ENCODE measurements at places on chromosomes 12 and 14.

DNA sequence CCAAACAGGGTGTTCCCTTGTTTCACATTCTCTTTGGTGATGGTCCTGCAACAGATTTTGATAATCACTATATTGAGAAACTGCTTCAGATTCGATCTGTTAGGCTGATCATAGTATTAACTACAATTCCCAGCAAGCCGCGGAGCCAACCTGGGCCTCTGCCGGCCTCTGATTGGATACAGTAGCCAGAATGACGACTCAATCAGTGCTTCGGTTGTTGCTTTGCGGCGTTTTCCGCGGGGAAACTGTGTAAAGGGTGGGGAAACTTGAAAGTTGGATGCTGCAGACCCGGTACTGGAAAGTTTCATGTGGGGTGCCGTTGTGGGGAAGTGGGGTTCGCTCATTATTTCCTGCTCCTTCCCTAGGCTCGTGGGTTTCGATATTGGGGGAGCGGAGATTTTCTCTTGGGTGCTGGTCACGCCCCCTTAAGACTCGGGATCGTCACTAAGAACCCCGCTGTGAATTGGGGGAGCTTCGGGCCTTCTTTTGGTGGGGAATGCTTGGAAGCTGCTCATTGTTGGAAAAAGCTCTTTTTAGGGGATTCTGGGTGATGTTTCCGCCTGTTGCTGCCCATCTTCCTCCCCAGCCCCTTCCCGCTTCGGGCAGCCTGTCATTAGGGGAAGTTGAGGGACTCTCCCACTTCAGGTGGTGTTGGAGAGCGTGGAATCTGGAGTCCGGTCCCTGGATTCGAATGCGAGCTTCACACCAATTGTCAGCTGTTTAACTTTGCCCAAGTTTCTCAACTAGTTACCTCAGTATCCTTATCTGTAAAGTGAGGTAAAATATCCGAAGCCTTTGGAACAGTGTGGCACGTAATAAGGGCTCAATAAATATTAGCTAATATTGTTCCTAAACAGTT is at the start of gene RAD51B:
TSS of gene RAD51B (plus strand) at position 217 of the 859 bp plus-strand sequence.
- DNase-seq: peak; percentile 91

DNA sequence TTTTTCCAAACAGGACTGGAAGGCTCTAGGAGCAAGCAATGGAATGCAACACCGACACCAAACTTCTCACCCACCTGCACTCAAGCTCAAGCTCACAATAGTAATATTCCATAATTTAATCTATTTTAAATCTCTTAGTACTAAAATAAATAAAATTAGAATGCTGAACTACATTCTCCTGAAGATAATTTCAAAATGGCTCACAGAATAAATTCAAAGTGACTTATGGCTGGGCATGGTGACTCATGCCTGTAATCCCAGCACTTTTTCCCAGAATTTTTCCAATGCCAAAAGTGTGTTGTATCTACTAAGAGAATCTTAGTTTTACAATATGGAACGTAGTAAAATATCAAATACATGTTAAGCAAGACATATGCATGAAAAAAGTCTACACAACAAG is 31.5 kb downstream of the DUSP16 start:
- no peak for DNase-seq

- DNase-seq: no peak
Observed at GRCh38 chr12:15001733-15002382, 29.0 kb downstream of the PDE6H start.

- no peak for DNase-seq
Observed at GRCh38 chr12:17079251-17079909, 473.4 kb upstream of the LMO3 start.

Data from endothelial cell of umbilical vein (primary cell).